Neural crest cell (in vitro differentiated cells): ENCODE measurements at places on chromosomes 4 and X. TPM values are rescaled to one million over a fixed set of nuclear protein-coding genes. Genes with fewer than 3 reads are reported as not detected.

- DNase-seq: no peak
Measured at GRCh38 chr4:39233783-39234182, 51.5 kb downstream of the WDR19 start.

- DNase-seq: no peak
Measured at GRCh38 chr4:97984545-97985131, 158.6 kb downstream of the STPG2 start.

GRCh38 chrX:102966701-102967100, 29.6 kb downstream of the RAB40AL start:
- no peak for DNase-seq

SHROOM2 gene
- total RNA-seq: 10.3 and 11.1 TPM in 2 replicates
